Gastrocnemius medialis (tissue), 4 donors: ENCODE measurements at places on chromosomes 1 and 21. TPM values are rescaled to one million over a fixed set of nuclear protein-coding genes. Genes with fewer than 3 reads are reported as not detected.

DNA sequence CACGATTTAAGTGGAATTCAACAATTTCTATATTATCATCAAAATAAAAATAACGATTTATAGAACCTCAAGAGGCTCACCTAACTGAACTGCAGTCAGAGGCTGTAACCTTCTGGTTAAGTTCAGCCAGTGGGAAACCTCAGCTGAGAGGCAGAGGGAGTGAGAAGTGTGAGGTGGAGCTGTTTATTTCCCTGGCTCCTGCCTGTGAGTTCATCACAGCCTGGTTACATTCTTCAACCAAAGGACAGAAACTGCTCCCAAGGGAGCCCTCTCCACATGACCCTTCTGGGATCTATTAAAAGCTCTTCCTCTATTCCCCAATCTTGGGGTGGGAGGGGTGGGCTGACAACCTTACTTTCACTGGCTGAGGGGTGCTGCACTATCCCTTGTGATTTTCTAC lies 22.2 kb downstream of the DYNLT5 start:
- no peaks in the 10 kb centered on the region for H3K27me3 ChIP-seq
- H3K27ac ChIP-seq, result no peak overlapping the region
- H3K4me3 ChIP-seq, result no peak overlapping the region
- DNase-seq, result no peak
- no peaks in the 10 kb centered on the region for H3K36me3 ChIP-seq
- H3K4me1 ChIP-seq, result no peaks in the 10 kb centered on the region

DNA sequence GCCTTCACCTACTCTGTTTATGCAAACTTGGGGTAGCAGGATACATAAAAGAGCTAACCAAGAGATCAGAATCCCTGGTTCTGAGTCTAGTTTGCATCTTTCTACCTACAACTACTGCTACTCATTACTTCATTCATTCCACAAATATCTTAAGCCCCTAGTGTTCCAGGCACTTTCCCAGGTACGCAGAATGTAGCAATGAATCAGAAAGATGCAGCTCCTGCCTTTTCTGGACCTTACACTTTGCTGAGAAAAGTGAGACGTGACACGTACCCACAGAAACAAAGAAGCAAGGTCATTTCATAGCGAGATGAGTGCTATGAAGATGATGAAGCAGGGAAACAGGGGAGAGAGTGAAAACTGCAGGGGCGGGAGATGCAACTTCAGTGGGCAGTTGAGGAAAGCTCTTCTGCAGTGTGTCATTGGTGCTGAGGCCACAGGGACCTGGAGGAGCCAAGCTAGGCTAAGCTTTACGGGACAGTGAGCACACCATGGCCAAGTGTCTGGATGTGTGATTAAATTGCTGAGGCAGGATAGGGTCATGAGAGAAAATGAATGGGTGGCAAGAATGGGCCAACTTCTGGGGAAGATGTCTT lies 167.9 kb downstream of the TNFSF18 start:
- H3K27me3 ChIP-seq, result no peaks in the 10 kb centered on the region
- no peak overlapping the region for H3K4me3 ChIP-seq
- no peak overlapping the region for H3K27ac ChIP-seq
- peaks cover 8% of the 10 kb centered on the region for H3K4me1 ChIP-seq
- no peak for DNase-seq

- no peaks in the 10 kb centered on the region for H3K36me3 ChIP-seq
- no peak overlapping the region for H3K4me3 ChIP-seq
- DNase-seq, result no peak
- no peak overlapping the region for H3K27ac ChIP-seq
- H3K4me1 ChIP-seq, result peaks cover under 1% of the 10 kb centered on the region
Measured at GRCh38 chr1:89305493-89305892, 32.8 kb upstream of the GBP5 start.

GRCh38 chr1:223641523-223642039 lies 23.9 kb downstream of the CAPN8 start:
- DNase-seq, result no peak
- H3K36me3 ChIP-seq, result no peaks in the 10 kb centered on the region
- no peak overlapping the region for H3K4me3 ChIP-seq
- H3K4me1 ChIP-seq, result no peaks in the 10 kb centered on the region

- H3K27me3 ChIP-seq, result no peaks in the 10 kb centered on the region
- DNase-seq, result peak; percentile 64
- H3K36me3 ChIP-seq, result peaks cover 3% of the 10 kb centered on the region
- H3K27ac ChIP-seq, result peak overlapping the region; percentile 95
- peak overlapping the region; percentile 84 for H3K4me3 ChIP-seq
Measured at GRCh38 chr21:44869781-44870747, 3.4 kb downstream of the PTTG1IP start.

GRCh38 chr21:21101911-21102310 lies 103.7 kb downstream of the NCAM2 start:
- H3K27ac ChIP-seq, result no peak overlapping the region
- no peaks in the 10 kb centered on the region for H3K36me3 ChIP-seq

The SPRR5 gene
- total RNA-seq, result not detected

The SIM2 gene
- 1.00 TPM for total RNA-seq

The OR2T35 gene
- not detected for total RNA-seq

The BATF3 gene
- not detected for total RNA-seq

DNA sequence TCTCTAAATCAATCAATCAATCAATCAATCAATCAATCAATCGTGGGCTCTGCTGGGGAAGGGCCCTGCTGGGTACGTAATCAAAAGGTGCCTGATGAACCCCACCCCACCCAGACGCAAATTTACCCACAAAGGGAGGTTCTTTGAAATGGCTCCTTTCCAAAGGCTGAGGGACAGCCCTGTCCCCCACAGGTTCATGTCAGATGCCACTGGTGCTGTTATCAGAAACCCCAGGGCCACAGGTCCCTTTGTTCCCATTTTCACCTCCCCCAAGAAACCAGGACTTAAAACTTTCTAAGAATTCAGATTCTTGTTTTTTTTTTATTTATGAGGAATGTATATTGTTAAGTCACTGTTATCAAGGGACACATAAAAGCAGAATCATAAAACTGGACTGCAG lies 14.2 kb downstream of the CHRNB2 start:
- H3K4me3 ChIP-seq, result no peak overlapping the region
- DNase-seq, result no peak
- no peaks in the 10 kb centered on the region for H3K27me3 ChIP-seq
- H3K36me3 ChIP-seq, result peaks cover 78% of the 10 kb centered on the region
- no peaks in the 10 kb centered on the region for H3K4me1 ChIP-seq

DNA sequence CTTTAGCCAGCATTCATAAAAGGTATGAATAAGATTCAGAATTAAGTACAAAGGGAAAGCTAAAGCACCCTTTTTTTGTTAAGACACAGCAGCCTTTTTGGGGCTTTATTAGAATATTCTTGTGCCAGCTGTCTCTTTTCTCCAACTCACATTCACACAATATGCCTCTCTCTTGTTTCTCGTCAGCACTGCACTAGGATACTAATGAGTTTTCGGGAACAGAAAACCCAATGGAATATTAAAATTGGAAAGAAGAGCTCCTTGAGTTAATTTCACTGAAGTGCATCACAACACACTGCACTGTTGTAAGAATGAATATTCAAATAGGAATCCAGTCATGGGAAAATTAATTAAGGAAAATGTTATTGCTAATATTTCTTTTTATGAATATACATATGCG lies 410.4 kb upstream of the BEND5 start:
- H3K4me1 ChIP-seq, result no peaks in the 10 kb centered on the region
- no peak for DNase-seq
- H3K27me3 ChIP-seq, result no peaks in the 10 kb centered on the region

- H3K4me1 ChIP-seq, result no peaks in the 10 kb centered on the region
- no peak overlapping the region for H3K4me3 ChIP-seq
- DNase-seq, result no peak
Measured at GRCh38 chr1:109762821-109763645, 690 bp downstream of the EPS8L3 start.

- no peak overlapping the region for H3K27ac ChIP-seq
- H3K27me3 ChIP-seq, result peaks cover 2% of the 10 kb centered on the region
- no peak overlapping the region for H3K4me3 ChIP-seq
- H3K4me1 ChIP-seq, result no peaks in the 10 kb centered on the region
- no peak for DNase-seq
- no peaks in the 10 kb centered on the region for H3K36me3 ChIP-seq
Measured at GRCh38 chr1:18852501-18852900, 7.0 kb downstream of the TAS1R2 start.

DNA sequence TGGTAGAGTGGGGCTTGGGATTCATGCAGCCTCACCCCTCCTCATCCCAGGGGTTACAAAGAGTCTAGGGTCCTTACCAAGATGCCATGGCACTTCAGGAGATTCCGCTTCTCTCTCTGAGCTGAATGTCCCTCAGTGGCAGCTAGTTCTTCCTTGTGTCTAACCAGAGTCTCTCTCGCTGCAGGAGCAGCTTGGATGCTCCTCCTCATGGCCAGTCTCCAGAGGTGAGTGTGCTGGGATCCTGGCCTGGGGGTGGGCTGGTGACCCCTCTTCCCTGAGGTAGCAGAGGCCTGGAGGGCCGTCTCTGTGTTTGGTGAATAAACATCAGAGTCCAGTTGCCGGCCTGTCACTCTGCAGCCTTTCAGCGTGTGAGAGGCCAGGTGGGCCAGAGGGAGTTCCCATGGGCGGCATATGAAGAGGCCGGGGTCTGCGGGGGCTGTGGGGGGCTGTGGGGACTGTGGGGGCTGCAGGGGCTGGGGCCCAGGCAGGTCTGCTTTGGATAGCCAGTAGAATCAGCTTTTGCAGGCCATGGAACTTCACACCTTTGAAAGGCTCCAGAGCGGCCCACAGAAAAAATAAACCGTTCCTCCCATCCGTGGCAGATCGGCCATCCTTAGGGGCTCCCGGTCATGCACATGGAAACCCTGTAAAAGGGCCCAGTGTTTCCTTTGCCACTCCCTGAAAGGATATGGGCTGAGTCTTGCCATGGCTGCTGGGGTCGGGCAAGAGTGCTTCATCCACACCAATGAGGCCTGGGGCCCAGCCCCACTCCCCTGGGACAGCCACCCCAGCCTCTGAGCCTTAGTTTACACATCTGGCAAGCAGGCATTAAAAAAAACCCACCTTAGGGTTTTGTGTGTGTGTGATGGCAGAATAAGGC lies 256.4 kb downstream of the FOXD2 start:
- no peak overlapping the region for H3K4me3 ChIP-seq
- DNase-seq, result no peak
- H3K27me3 ChIP-seq, result peaks cover 3% of the 10 kb centered on the region
- H3K4me1 ChIP-seq, result no peaks in the 10 kb centered on the region
- H3K27ac ChIP-seq, result no peak overlapping the region

DNA sequence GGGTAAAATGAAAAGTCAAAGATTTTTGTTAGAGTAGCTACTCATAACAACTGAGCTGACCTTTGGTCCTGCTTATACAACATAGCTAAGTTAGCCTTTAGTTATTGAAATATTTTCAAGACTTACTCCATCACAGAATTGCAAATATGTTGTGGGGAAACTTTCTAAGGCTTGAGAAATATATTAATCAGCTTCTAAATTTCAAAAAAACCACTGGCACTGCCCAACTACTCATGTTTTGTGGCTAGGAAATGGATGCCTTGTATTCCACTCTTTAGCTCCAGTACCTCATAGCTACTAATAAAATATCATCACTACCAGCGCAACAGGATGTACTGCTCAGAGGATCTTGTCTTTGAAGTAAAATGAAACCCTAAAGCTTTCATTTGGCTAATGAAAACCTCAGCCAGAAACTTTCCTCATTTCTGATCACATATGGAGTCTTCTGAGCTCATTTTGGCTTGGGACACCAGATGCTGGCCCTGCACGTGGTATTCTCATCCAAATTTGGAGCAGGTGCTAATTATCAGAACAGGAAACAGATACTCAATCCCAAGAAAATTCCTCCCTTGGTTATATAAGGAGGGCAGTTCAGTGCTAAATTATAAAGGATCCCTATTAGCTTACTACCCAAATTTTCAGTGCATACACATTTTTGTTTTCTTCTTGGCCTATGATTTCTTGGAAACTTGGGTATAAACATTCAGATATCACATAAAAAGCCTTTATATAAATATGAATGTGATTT lies 690.7 kb downstream of the ADGRL2 start:
- no peaks in the 10 kb centered on the region for H3K27me3 ChIP-seq
- no peaks in the 10 kb centered on the region for H3K36me3 ChIP-seq
- H3K4me1 ChIP-seq, result no peaks in the 10 kb centered on the region
- H3K4me3 ChIP-seq, result no peak overlapping the region
- no peak overlapping the region for H3K27ac ChIP-seq

DNA sequence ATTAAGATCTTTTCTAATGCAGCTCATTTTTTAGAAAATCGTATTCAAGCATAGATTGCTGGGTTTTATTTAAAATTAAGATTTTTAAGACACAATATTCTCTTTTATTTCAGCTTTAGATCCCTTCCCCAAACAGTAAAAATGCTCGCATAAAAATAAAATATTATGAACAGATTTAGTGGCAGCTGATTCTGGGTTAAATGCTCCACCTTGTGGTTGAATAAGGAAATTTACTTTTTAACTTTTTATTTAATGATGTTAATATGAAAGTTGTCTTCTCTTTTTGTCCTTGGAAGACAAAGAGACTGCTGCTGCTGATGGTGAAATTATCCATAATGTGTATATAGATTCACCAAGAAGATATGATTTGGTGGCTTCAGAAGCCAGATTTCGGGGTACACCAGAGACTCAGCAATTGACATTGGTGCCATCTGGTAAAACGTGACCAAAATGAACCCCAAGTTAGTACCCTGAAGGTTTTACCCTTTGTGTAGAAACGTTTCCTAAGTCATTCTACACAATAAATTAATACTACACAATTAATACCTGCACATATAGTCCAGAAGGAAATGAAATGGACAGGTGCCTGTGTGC lies 128.0 kb downstream of the ADAMTS1 start:
- no peak overlapping the region for H3K27ac ChIP-seq
- H3K36me3 ChIP-seq, result no peaks in the 10 kb centered on the region
- H3K27me3 ChIP-seq, result no peaks in the 10 kb centered on the region
- no peak for DNase-seq

The SERINC2 gene
- total RNA-seq, result 45.8 TPM

DNA sequence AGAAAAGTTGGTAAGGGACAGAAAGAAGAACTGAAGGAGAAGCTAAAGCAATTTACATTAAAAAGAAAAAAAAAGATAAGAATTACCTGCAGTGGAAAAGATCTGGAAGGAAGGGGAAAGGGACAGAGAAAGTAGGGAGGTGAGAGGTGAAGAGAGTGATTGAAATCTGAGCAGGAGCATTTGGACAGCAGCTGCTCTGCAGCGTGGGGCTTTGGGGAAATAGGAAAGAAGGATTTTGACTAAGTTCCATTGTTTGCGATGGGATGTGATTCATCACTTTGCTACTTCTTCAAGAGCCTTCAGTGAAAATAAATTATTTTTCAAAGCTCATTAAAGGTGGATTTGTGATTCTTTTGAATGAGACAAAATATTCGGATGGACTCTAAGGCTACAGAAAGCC lies 26.1 kb upstream of the NMNAT2 start:
- no peak overlapping the region for H3K4me3 ChIP-seq
- H3K36me3 ChIP-seq, result no peaks in the 10 kb centered on the region
- no peak overlapping the region for H3K27ac ChIP-seq
- H3K4me1 ChIP-seq, result no peaks in the 10 kb centered on the region
- DNase-seq, result no peak
- no peaks in the 10 kb centered on the region for H3K27me3 ChIP-seq

The SV2A gene
- total RNA-seq, result 0.12 TPM

- H3K27ac ChIP-seq, result no peak overlapping the region
- no peaks in the 10 kb centered on the region for H3K4me1 ChIP-seq
- no peaks in the 10 kb centered on the region for H3K36me3 ChIP-seq
- H3K4me3 ChIP-seq, result no peak overlapping the region
- no peak for DNase-seq
Measured at GRCh38 chr1:113505357-113505756, 115.0 kb downstream of the MAGI3 start.
